ENCODE measurements at places on chromosomes 2 and 18.

GRCh38 chr2:236587861-236588815 lies 18.5 kb downstream of the ACKR3 start:
- DNase-seq, result no peak

- DNase-seq, result no peak
- H3K4me3 ChIP-seq, result no peak overlapping the region
- no peak overlapping the region for H3K27ac ChIP-seq
Observed at GRCh38 chr2:169510496-169510895, 994 bp downstream of the KLHL41 start.

GRCh38 chr2:96685577-96686459 lies 43.3 kb downstream of the FER1L5 start:
- H3K27me3 ChIP-seq, result peaks cover 8% of the 10 kb centered on the region
- H3K36me3 ChIP-seq, result no peaks in the 10 kb centered on the region
- DNase-seq, result no peak
- peaks cover 5% of the 10 kb centered on the region for H3K4me1 ChIP-seq

- no peak overlapping the region for H3K27ac ChIP-seq
- no peaks in the 10 kb centered on the region for H3K36me3 ChIP-seq
Observed at GRCh38 chr2:170766693-170767092, 3.5 kb upstream of the ERICH2 start.

DNA sequence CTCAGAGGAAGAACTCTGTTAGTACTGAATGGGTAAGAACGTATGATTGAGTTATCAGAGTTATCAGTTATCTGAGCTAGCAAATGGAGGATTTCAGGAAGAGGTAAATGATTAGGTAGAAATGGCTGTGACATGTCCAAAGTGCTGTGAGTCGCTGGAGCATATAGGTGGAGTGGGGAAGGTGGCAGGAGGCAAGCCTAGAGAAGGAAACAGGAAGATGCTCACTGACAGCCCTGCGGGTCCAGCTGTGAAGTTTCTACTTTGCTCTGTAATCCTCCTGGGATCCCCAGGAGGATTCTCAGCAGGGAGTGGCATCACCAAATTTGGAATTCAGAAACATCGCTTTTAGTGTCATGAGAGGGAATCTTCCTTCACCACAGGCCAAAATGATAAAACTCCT lies 52.0 kb downstream of the GYPC start:
- DNase-seq, result no peak
- H3K27ac ChIP-seq, result no peak overlapping the region
- H3K4me1 ChIP-seq, result peaks cover 1% of the 10 kb centered on the region
- H3K36me3 ChIP-seq, result no peaks in the 10 kb centered on the region
- peaks cover 4% of the 10 kb centered on the region for H3K27me3 ChIP-seq

- H3K27me3 ChIP-seq, result no peaks in the 10 kb centered on the region
- DNase-seq, result no peak
- no peak overlapping the region for H3K27ac ChIP-seq
- no peak overlapping the region for H3K4me3 ChIP-seq
Observed at GRCh38 chr2:234372506-234372905, 124.4 kb downstream of the ARL4C start.

DNA sequence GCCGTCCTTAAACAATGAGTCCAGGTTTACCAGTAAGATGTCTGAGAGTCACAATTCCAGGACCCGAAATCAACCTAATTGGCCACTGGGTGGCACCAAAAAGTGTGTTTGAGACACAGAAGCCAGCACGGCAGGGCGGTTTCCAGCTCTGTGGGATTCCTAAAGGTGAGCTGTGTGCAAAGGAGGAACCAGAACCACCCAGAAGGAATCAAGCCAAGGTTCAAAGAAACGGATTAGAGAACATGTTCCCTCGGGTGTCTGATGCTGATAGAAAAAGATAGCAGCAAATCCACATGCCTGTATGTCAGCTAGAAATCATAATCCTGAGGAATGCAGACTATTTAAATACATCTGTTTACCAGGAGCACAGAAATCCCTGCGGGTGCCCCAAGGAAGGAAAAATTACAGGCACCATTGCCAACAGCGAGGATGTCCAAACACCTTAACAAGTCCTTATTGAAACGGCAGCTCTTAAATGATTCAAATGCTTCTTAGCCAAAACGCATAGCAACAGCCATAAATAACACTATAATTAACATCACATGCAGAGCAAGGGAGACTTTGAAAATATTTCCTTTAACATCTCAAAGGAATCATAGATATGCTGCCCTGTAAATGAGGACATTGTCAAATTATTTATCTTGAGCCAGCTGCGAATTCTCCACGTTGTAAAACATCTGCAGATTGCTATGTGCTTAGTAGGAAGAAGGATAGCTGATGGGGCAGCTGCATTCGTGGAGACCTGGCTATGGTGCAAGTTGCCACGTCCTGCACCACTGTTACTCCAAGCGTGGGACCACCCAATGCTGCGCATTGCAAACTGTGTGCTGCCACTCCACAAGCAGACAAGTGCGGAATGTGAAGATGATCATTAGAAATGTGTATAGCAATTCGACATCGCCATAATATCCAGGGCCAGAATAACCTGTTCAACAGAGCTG lies 318.7 kb upstream of the NCKAP5 start:
- H3K4me3 ChIP-seq, result no peak overlapping the region
- H3K27ac ChIP-seq, result no peak overlapping the region
- DNase-seq, result peak; percentile 50

- peaks cover 26% of the 10 kb centered on the region for H3K4me1 ChIP-seq
- H3K27me3 ChIP-seq, result no peaks in the 10 kb centered on the region
- no peak for DNase-seq
- peaks cover 3% of the 10 kb centered on the region for H3K36me3 ChIP-seq
Observed at GRCh38 chr2:195670191-195670590, 13.2 kb downstream of the SLC39A10 start.

DNA sequence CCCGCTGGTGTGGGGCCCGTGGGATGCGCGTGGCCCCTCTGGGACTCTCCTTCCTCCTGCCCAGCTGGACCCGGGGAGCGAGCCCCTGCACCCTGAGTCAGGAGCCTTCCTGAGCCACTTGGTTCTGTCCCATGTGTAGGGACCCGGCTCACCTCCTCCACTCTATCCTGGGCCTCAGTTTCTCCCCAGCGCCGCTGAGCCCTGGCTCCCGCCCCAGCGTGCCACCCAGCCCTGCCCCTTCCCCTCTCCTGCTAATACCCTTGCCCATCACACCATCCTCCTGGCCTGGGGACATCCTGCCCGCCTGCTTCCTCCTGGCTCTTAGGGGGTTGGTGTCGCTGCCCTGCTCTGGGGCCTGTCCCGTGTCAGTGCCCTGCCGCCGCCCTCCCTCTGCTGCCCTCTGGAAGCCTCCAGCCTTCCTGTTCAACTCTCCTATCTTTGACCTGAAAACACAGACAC lies 24.8 kb downstream of the GPC1 start:
- H3K4me3 ChIP-seq, result no peak overlapping the region
- H3K4me1 ChIP-seq, result peaks cover 14% of the 10 kb centered on the region
- DNase-seq, result no peak
- H3K27ac ChIP-seq, result no peak overlapping the region
- peaks cover 4% of the 10 kb centered on the region for H3K36me3 ChIP-seq

DNA sequence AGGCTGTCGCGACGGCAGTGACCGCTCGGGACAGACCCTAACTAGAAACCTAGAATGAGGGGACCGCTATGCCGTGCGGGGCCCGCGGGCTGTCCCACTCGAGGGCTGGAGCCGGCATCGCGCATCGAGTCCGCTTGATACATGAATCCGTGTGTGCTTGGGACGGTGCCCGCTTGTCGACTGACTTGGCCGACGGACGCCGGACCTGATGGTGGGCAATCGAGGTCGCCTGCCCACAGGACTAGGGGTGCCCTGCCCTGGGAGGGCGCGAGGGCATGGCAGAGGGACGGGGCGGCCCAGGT lies 749 bp upstream of the PTMA start:
- H3K4me3 ChIP-seq, result peak overlapping the region; percentile 87
- peak overlapping the region; percentile 100 for H3K27ac ChIP-seq
- H3K4me1 ChIP-seq, result peaks cover 15% of the 10 kb centered on the region
- H3K36me3 ChIP-seq, result peaks cover 17% of the 10 kb centered on the region
- no peaks in the 10 kb centered on the region for H3K27me3 ChIP-seq
- no peak for DNase-seq

GRCh38 chr18:56248610-56249235 lies 389.7 kb downstream of the TXNL1 start:
- H3K36me3 ChIP-seq, result no peaks in the 10 kb centered on the region
- H3K27ac ChIP-seq, result no peak overlapping the region
- H3K4me1 ChIP-seq, result peaks cover 9% of the 10 kb centered on the region
- H3K27me3 ChIP-seq, result peaks cover 17% of the 10 kb centered on the region
- DNase-seq, result no peak

DNA sequence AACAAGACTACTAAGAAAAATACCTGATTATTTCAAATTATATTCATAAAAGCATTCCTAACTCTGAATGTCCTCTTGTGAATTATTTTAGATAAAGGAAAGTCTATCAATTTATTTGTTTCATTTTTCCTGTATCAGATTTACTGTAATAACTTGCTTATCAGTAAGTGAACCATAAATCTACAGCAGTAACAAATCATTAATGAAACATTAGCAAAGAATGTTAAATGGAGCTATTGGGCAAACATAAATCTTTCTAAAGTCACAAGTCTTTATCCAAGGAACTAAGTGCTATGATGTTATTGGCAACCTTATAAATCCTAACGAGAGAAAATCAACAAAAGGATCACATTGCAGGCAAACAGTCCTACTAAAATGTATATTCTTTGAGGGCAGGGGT lies 897.1 kb upstream of the FSHR start:
- H3K4me1 ChIP-seq, result peaks cover 2% of the 10 kb centered on the region
- H3K27ac ChIP-seq, result no peak overlapping the region
- H3K4me3 ChIP-seq, result no peak overlapping the region
- no peaks in the 10 kb centered on the region for H3K27me3 ChIP-seq
- no peaks in the 10 kb centered on the region for H3K36me3 ChIP-seq

- H3K27me3 ChIP-seq, result no peaks in the 10 kb centered on the region
- no peak overlapping the region for H3K27ac ChIP-seq
- H3K4me3 ChIP-seq, result no peak overlapping the region
- no peak for DNase-seq
- peaks cover 4% of the 10 kb centered on the region for H3K4me1 ChIP-seq
Observed at GRCh38 chr2:62757029-62757428, 51.5 kb downstream of the EHBP1 start.

- H3K4me3 ChIP-seq, result no peak overlapping the region
- H3K27ac ChIP-seq, result no peak overlapping the region
- H3K36me3 ChIP-seq, result no peaks in the 10 kb centered on the region
- peaks cover 11% of the 10 kb centered on the region for H3K4me1 ChIP-seq
Observed at GRCh38 chr18:11845654-11846053, 5.6 kb upstream of the CHMP1B start.

DNA sequence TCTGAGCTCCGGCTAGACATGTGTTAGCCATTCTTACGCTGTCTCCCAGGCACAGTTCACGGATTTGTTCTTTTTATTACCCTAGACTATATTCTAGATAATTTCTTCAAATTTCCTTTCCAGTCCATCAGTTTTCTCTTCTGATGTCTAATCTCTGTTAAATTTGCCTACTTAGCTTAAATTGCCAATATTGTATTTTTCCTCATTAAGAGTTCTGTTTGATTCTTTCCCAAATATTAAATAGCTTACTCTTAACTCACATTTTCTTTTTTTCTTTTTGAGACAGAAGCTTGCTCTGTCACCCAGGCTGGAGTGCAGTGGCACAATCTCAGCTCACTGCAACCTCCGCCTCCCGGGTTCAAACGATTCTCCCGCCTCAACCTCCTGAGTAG lies 21.2 kb downstream of the CROCC2 start:
- H3K27me3 ChIP-seq, result peaks cover 20% of the 10 kb centered on the region
- H3K27ac ChIP-seq, result no peak overlapping the region
- no peaks in the 10 kb centered on the region for H3K36me3 ChIP-seq
- DNase-seq, result no peak
- H3K4me1 ChIP-seq, result no peaks in the 10 kb centered on the region

DNA sequence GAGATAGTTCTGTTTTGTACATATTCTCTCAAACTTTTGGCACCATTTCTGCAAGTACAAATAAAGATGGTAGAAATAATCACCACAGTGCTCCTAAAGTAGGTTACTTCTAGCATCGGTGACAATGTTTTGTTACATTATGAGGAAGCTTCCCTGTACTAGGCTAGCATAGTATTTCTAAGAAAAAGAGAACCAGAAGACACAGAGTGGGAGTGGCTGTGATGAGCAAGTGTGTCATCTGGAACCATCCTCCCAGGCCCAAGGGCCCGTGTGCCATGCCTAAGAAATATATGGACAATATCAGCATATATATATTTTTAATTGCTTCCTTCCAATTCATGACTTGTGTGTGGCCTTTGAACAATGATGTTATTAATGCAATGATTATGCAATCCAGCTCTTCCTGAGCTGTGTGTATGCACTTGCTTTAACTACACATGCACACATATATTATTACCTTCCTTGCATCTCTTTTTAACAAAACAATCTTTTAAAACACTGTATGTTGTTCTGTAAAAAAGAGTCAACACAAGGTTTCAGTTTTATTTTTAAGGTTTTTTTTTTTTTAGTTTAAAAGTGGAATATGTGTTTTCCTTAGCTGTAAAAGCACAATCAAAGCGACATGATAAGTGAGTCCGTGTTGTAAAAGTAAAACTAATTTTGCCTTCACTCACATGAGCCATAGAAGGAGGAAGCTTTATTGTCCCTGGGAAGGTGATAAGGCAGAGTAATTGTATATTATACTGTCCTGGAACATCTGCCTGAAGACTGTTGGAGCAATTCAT lies 303.9 kb downstream of the ZNF407 start:
- no peak for DNase-seq
- H3K27ac ChIP-seq, result no peak overlapping the region
- peaks cover 5% of the 10 kb centered on the region for H3K27me3 ChIP-seq

- DNase-seq, result no peak
- H3K27me3 ChIP-seq, result no peaks in the 10 kb centered on the region
- H3K4me3 ChIP-seq, result no peak overlapping the region
- H3K27ac ChIP-seq, result peak overlapping the region; percentile 37
- peaks cover 19% of the 10 kb centered on the region for H3K36me3 ChIP-seq
Observed at GRCh38 chr2:15472133-15472532, 89.0 kb downstream of the NBAS start.

DNA sequence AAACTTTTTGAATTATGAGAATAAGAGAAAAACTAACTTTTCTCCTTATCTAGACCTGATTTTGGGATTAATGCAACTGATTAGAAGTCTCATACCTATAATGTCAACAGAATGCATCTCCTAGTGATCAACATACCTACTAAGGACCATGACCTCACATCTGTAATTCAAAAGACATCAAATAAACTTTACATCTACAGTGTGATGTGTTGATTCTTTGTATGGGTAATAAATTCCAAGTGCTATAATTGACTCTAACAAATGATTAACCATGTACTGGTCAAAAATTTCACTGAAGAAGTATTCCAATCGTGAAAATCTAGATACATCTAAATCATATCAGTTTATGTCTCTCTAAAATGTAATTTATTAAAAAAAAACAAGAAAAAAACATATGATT lies 84.5 kb downstream of the STRN start:
- no peak for DNase-seq
- H3K4me3 ChIP-seq, result no peak overlapping the region
- H3K36me3 ChIP-seq, result peaks cover 11% of the 10 kb centered on the region
- H3K27me3 ChIP-seq, result no peaks in the 10 kb centered on the region

All from progenitor cell of endocrine pancreas (in vitro differentiated cells).